Effector memory CD8-positive, alpha-beta T cell (primary cell): ENCODE measurements at places on chromosomes 5 and 9.

GRCh38 chr9:137253717-137254623 is 1.2 kb upstream of the NELFB start:
- DNase-seq: no peak

DNA sequence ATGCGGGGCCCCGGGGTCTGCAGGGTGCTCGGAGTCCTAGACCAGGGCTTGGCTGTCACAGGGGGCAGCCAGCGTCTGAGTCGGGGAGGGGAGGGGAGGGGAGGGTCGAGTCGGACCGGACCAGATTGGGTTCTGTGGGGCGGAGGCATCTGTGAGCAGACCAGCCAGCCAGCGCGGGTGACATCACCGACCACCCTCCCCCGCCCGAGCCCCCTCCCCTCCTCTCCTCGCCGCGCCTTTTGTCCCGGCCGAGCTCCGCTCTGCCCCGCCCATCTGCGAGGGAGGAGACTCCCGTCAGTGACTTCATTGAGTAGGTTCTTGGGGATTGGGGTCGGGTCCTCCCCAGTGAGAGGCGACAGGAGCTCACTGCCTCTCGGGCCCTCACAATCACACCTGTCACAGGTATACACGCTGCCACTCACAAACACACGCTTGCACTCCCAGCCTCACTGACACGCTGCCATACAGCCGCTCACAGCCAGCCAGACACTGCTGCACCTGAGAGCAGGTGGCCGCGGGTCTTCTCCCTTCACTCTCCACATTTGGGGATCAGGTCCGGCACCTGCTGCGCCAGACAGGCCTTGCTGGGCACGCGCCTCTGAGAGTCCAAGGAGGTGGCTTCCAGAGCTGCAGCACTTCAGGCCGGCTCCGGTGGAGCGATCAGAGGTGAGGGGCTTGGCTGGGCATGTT is 546 bp downstream of the DNAJB5 start:
- DNase-seq: no peak

- no peak for DNase-seq
These were observed 29.7 kb upstream of the LTC4S start for GRCh38 chr5:179764056-179764455.

GRCh38 chr5:142478113-142478512 is 153.3 kb upstream of the SPRY4 start:
- no peak for DNase-seq

GRCh38 chr5:124828731-124829234 is 82.3 kb upstream of the ZNF608 start:
- DNase-seq: no peak

GRCh38 chr5:56479696-56480077 is 246.6 kb upstream of the ANKRD55 start:
- no peak for DNase-seq

DNA sequence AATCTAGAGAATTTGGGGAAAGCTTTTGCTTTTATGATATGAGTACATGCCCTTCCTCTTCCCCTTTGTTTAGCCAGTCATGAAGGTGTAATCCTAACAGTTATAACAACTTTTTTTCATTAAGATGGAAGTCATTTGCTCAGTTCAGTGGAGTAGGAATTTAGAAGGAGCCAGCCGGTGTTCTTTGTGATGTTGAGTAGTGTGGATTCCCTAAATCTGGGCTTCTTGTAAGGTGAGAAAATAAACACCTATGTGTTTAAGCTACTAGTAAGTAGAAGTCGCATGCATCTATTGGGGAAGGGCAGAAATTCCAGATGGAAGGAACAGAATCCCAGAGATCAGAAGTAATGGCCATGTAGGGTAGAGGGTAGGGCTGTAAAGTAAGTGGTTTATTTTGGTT is 13.6 kb upstream of the CNTLN start:
- DNase-seq: no peak

- DNase-seq: no peak
These were observed 4.6 kb downstream of the MYO10 start for GRCh38 chr5:16931334-16932110.
